ENCODE measurements at places on chromosomes 3 and 15. TPM values are rescaled to one million over a fixed set of nuclear protein-coding genes. Genes with fewer than 3 reads are reported as not detected.

- peaks cover 36% of the 10 kb centered on the region for H3K4me1 ChIP-seq
- H3K4me3 ChIP-seq, result no peak overlapping the region
- DNase-seq, result no peak
- no peaks in the 10 kb centered on the region for H3K27me3 ChIP-seq
- peaks cover 25% of the 10 kb centered on the region for H3K36me3 ChIP-seq
Observed at GRCh38 chr3:58025406-58025805, 17.2 kb downstream of the FLNB start.

GRCh38 chr3:114104414-114104813, 47.9 kb downstream of the QTRT2 start:
- no peaks in the 10 kb centered on the region for H3K36me3 ChIP-seq
- DNase-seq, result no peak
- no peak overlapping the region for H3K27ac ChIP-seq
- H3K4me1 ChIP-seq, result no peaks in the 10 kb centered on the region

- no peak for DNase-seq
- no peak overlapping the region for H3K27ac ChIP-seq
- no peaks in the 10 kb centered on the region for H3K27me3 ChIP-seq
- H3K36me3 ChIP-seq, result no peaks in the 10 kb centered on the region
- H3K4me3 ChIP-seq, result no peak overlapping the region
Observed at GRCh38 chr3:25090698-25091453, 337.2 kb upstream of the RARB start.

GRCh38 chr15:63801171-63801570, 32.6 kb downstream of the HERC1 start:
- no peak overlapping the region for H3K27ac ChIP-seq
- H3K36me3 ChIP-seq, result no peaks in the 10 kb centered on the region
- no peak for DNase-seq
- H3K27me3 ChIP-seq, result no peaks in the 10 kb centered on the region

GRCh38 chr3:193929373-193929772, 206.6 kb upstream of the HES1 start:
- DNase-seq, result no peak
- H3K27me3 ChIP-seq, result no peaks in the 10 kb centered on the region
- H3K36me3 ChIP-seq, result no peaks in the 10 kb centered on the region
- H3K4me1 ChIP-seq, result peaks cover 7% of the 10 kb centered on the region

GRCh38 chr15:27747997-27748396, 351.1 kb downstream of the OCA2 start:
- no peak overlapping the region for H3K4me3 ChIP-seq
- no peak for DNase-seq
- H3K36me3 ChIP-seq, result no peaks in the 10 kb centered on the region
- no peaks in the 10 kb centered on the region for H3K27me3 ChIP-seq
- H3K27ac ChIP-seq, result no peak overlapping the region
- H3K4me1 ChIP-seq, result no peaks in the 10 kb centered on the region

DNA sequence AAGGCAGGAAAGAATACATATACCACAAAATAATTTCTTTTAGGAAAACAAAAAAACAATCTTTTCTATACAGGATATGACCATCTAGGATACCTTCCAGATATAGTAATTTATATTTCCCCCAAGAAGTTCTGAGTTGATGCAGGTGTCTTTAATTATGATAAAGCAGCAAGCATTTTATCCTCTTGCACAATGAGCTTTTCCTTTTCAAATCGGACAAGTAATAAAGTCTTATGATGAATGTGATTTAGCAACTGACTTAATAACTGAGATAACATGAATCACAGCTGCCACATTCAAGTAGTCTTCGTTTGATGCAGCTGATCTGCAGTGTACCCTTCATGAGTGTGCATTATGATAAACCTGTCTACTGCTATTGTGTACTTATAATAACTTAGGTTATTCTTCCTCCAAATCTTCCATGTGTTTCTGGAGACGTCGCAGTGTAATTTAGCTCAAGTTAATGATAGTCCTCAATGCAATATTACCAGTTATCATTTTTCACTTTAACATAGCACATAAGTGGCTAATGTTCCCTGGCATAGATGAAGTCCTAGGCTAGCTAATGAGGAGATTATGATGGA, 260.3 kb upstream of the MRPL3 start:
- H3K27ac ChIP-seq, result no peak overlapping the region
- H3K4me1 ChIP-seq, result no peaks in the 10 kb centered on the region
- H3K27me3 ChIP-seq, result no peaks in the 10 kb centered on the region
- H3K4me3 ChIP-seq, result no peak overlapping the region

DNA sequence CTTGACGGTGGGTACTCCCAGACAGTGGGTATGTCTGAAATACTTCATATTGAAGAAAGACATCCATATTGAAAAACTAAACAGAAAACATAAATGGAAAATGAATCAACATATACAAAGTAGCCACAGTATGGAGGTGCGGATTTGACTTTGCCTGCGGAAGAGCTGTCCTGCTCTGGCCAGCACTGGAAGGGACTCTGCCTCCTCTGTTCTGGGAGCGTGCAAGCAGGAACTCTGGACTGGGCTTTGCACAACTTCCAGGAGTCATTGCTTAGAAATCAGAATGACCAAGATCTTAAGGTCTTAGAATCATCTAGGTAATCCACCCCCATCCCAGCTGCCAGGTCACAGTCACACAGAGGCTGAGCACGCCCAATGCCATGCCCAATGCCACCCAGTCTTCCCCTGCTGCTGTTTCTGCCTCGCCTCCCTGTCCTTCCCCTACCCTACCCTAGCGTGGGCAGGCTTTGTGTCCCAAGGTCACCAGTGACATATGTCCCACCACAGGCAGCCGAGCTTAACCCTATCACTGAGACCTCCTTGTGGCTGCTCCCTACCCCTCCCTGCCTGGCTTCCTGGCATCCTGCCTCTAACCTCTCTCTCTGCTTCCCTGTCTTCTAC, 36.3 kb downstream of the CDC25A start:
- no peak overlapping the region for H3K27ac ChIP-seq
- peaks cover 8% of the 10 kb centered on the region for H3K36me3 ChIP-seq
- H3K4me1 ChIP-seq, result peaks cover 10% of the 10 kb centered on the region
- no peak for DNase-seq
- H3K4me3 ChIP-seq, result no peak overlapping the region
- H3K27me3 ChIP-seq, result no peaks in the 10 kb centered on the region

GRCh38 chr3:115720983-115721382, 97.7 kb downstream of the GAP43 start:
- no peak overlapping the region for H3K27ac ChIP-seq
- no peak overlapping the region for H3K4me3 ChIP-seq
- DNase-seq, result no peak
- H3K27me3 ChIP-seq, result no peaks in the 10 kb centered on the region

DNA sequence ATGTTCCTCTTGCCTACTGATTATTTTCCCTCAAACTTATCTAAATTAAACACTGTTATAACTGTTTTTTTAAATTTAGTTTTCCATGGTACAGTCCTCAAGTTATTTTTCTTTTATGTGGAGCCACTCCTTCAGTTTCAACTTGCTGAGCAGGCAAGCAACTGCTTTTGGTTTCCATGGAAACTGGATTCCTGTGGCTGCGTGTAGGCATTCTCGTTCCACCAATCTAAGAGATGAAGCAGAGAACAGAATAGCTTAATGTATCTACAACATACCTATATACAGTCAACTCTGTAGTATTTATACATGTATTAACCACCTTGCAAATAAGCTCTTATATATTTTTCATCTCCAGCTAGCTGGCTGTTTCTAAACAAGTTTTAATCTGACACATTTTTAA, 25.8 kb upstream of the ANXA2 start:
- no peak overlapping the region for H3K4me3 ChIP-seq
- peaks cover 16% of the 10 kb centered on the region for H3K36me3 ChIP-seq
- peak overlapping the region; percentile 77 for H3K27ac ChIP-seq
- peaks cover 60% of the 10 kb centered on the region for H3K4me1 ChIP-seq
- DNase-seq, result peak; percentile 79
- H3K27me3 ChIP-seq, result no peaks in the 10 kb centered on the region

DNA sequence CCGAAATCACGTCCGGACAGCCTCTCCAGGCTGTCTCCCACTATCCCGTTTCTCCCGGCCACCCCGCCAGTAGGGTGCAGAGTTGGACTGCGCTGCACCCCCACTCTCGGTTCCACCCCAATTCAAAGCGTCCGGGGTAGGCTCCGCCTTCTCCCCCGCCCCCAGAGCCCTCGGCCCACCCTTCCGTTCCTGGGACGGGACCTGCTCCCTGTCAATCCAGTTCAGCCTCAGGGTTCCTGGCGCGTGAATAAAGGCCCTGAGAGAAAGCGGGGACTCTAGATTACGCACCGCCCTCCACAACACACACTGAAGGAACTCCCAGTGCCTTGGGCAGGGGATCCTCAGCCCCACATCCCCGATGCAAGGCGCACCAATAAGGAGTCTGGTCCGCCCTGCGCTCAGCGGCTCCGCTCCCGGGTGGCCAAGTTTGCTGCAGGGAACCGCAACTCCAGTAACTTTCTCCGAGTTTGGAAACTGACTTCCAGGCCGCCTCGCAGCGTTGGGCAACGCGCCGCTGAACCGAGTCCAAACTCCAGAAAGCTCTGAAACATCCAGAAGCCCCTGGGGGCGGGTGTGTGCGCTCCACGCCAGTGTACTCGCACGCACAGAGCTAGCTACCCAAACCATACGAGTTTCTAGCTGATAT, 1.9 kb downstream of the ADAMTS9 start:
- peaks cover 10% of the 10 kb centered on the region for H3K4me1 ChIP-seq
- no peaks in the 10 kb centered on the region for H3K27me3 ChIP-seq

- peaks cover 3% of the 10 kb centered on the region for H3K36me3 ChIP-seq
- H3K27me3 ChIP-seq, result no peaks in the 10 kb centered on the region
- no peak overlapping the region for H3K27ac ChIP-seq
- peaks cover 12% of the 10 kb centered on the region for H3K4me1 ChIP-seq
- DNase-seq, result no peak
Observed at GRCh38 chr3:36482256-36482655, 102.0 kb downstream of the STAC start.

DNA sequence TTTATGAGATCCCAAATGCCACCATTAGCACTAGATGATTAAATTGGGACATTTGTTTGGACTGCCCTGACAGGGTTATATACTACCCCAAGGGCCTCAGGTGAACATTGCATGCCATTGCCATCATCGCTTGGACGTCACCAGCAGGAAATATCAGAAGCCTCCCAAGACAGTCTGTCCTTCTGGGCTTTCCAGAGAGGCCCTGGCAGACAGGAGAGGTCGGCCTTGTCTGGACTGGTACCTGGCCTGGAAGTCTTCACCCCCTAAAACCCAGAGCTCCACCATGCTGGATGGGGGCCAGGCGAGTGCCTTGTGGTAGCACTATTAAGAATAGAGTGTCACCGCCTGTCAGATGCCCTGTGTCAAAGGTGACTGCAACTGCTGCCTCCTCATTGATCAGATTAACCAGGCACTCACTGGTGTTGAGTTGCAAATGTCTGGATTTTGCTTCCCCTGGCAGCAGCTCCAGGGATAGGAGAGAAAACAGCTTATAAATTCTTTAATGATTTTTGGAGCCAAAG, 324.1 kb upstream of the RASGRP1 start:
- H3K4me3 ChIP-seq, result no peak overlapping the region
- H3K27ac ChIP-seq, result no peak overlapping the region
- no peaks in the 10 kb centered on the region for H3K27me3 ChIP-seq
- DNase-seq, result no peak

GRCh38 chr3:179768080-179768479, 115.2 kb downstream of the USP13 start:
- no peak for DNase-seq
- H3K27ac ChIP-seq, result no peak overlapping the region
- H3K27me3 ChIP-seq, result no peaks in the 10 kb centered on the region
- peaks cover 32% of the 10 kb centered on the region for H3K36me3 ChIP-seq
- no peak overlapping the region for H3K4me3 ChIP-seq

- H3K27me3 ChIP-seq, result no peaks in the 10 kb centered on the region
- H3K27ac ChIP-seq, result no peak overlapping the region
- no peak overlapping the region for H3K4me3 ChIP-seq
- no peak for DNase-seq
- no peaks in the 10 kb centered on the region for H3K4me1 ChIP-seq
Observed at GRCh38 chr3:31903686-31904431, 77.2 kb downstream of the OSBPL10 start.

DNA sequence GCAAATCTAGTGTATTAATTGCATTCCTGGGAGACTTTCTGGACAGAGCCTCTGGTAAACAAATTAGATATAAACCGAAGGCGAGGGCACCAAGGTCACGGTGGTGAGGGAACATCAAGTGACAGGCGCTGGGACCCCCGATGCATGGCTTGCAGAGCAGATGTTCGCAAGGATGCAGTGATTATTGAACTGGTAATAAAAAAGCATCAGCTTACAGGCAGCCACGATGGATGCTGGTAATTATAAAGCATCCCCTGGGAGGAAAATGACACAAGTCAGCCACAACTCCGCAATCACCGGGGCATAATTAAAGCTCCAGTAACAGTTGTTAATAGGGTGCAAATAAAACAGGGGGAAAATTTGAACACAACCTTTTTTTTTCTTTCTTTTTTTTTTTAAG, 231.1 kb upstream of the DPH6 start:
- no peaks in the 10 kb centered on the region for H3K27me3 ChIP-seq
- no peaks in the 10 kb centered on the region for H3K4me1 ChIP-seq
- no peak overlapping the region for H3K27ac ChIP-seq
- no peak overlapping the region for H3K4me3 ChIP-seq
- no peaks in the 10 kb centered on the region for H3K36me3 ChIP-seq
- no peak for DNase-seq

DNA sequence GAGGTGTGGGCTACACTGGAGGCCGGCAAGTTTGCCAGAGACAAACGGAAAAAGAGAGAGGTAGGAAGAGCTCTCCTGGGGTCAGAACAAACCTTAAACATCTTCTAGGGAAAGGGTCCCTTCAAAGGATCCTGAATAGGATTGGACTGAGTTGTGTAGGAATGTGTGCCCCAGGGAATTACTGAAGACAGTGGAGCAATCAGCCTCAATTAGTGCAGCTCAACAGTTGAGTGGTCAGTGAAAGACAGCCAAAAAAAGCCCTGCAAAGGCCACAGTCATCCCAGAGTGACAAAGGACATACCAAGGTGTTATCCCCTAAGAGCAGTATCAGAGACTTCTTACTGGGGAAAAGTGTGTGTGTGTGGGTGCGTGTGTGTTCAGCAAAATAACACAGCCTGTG, 70.3 kb downstream of the NUP210 start:
- no peak overlapping the region for H3K27ac ChIP-seq
- no peak for DNase-seq
- 0 out of 2 replicates have a peak, but pooled peaks cover 4% of the 10 kb centered on the region for H3K27me3 ChIP-seq
- H3K4me1 ChIP-seq, result peaks cover 5% of the 10 kb centered on the region
- no peaks in the 10 kb centered on the region for H3K36me3 ChIP-seq

The STRIT1 gene
- total RNA-seq, result not detected

The GOLGA8M gene
- 1.6 TPM for total RNA-seq

The TP63 gene
- not detected for total RNA-seq

The SYNPR gene
- total RNA-seq, result not detected

The CPNE4 gene
- not detected for total RNA-seq

The CCDC13 gene
- 0.39 TPM for total RNA-seq

The TYRO3 gene
- total RNA-seq, result 8.9 TPM

The IL17RD gene
- not detected for total RNA-seq

The GCSAM gene
- total RNA-seq, result not detected

The GALNT15 gene
- 1.3 TPM for total RNA-seq

The C2CD4B gene
- total RNA-seq, result not detected

The GRAMD1C gene
- 13.8 TPM for total RNA-seq

The TNFAIP8L3 gene
- 0.13 TPM for total RNA-seq

Data from SJSA1 (cell line).